Gastroesophageal sphincter (tissue), 4 donors: ENCODE measurements at places on chromosomes 4 and X. TPM values are rescaled to one million over a fixed set of nuclear protein-coding genes. Genes with fewer than 3 reads are reported as not detected.

MFAP3L gene
- 5.5 TPM for total RNA-seq

DNA sequence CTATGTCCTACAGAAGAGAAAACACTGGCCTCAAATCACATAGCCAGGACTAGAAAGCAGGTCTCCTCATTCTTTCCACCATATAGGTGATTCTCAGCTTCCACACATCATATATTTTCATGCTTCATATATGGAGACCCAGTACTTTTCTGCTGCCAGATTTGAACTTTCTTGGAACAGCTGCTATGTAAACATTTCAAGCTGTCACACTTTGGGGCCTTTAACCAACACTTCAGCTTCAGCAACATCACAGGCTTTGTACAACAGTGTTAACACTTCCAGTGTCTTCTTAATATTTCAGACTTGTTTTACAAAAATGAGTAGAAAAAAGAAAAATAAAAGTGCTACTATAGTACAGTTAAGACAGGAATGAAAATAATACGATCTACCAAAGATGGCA lies 12.6 kb downstream of the SH3RF1 start:
- ATAC-seq: no peak

GRCh38 chr4:102037566-102037965 lies 247.0 kb downstream of the BANK1 start:
- ATAC-seq: no peak

DNA sequence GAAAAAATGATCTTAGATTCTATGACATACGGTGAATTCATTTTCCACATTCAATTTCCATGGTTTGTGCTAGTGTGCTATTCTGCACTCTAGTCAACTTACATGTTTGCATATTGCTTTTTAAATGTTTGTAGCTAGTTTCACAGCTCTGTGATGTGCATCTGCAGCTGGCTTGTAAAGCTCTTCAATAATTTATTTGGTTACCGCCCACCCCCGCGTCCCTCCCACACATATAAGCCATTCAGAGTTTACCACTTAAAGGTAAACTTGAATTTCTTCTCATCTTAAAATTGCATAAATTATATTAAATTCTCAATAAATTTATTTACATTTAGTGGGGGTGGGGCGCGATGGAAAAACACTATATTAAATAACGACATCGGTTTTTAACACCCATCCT lies 291 bp upstream of the NBDY start:
- no peak for ATAC-seq

DNA sequence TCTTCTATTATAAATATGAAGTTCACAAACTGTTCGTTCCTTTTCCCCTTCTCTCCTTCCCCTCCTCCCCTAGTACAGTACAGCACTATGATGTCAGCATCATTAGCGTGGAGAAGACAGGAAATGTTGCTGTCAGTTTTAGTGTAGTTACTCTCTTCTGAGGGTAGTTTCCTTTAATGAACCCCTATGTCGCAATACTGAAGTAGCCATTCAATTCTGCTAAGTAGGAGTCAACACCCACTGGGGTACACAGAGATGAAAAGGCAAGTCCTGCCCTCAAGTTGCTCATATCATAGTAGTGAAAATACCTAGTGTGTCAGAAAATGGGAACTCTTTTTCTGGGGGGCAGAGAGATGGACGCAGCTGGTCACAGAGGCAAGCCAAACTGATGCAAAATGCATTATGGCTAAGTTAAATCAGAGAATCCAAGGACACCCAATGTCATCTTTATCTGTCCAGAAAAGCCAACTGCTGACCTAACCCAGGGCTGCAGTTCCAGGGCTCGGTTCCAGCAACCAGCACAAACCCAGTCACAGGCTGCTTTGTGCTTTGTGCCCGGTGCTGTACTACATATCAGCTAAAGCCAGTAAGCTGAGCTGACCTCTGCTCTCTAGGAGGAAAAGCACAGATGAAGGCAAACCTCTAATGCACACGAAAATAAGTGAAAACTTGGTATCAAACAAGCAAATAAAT lies 31.5 kb downstream of the GRIA3 start:
- no peak for ATAC-seq

DNA sequence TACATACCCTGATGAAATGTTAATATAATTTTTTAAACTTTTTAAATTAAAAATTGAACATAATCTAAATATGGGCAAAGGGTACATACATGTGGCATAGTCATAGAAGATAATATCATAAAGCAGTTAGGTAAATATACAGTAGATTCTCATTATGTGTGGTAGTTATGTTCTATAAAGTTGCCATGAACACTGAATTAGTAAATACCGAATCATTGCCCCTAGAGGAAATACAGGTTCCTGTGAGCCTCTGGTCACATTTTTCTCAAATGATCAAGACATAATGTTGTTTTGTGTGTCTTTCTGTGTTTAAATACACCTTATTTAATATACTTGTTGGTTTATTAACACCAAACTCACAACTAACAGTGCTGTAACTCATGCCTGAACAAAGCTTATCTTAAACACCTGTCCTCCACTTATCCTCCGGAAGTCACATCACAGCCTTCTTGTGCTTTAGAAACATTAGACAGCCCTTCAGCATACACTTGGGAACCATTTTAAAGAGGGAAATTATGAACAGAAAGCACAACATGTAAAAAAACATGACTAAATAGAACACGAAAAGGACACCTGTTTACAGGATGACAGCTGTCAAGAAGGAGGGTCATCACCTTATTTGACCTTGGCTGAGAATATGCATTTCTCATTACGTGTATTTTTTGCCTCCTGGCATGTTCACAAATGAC lies 169.4 kb upstream of the NAP1L5 start:
- no peak for ATAC-seq

UGT2B7 gene
- total RNA-seq: not detected

- no peak for ATAC-seq
Observed at GRCh38 chr4:89788206-89789072, 48.5 kb downstream of the SNCA start.

BANK1 gene
- 4.6 TPM for total RNA-seq

- ATAC-seq: no peak
Observed at GRCh38 chr4:154577324-154577723, 13.2 kb downstream of the FGA start.

GRCh38 chr4:95013236-95013635 lies 255.5 kb downstream of the BMPR1B start:
- no peak for ATAC-seq

DNA sequence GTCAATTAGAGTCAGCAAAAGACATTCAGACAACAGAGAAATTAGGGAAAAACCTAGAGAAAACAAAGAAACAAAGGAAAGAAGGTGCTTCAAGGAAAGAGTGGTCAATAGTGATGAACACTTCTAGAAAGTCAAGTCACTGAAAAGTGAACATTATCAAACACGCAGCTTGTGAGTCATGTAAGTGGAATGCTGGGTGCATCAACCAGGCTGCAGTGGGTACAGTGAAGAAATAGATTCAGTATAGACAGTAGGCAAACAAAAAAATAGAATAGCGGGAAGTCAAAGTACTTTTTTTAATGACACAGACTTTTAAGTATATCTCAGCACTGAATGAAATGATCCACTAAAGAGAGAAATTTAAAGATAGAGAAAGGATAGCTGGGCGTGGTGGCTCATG lies 245.8 kb downstream of the ARHGAP24 start:
- no peak for ATAC-seq

DNA sequence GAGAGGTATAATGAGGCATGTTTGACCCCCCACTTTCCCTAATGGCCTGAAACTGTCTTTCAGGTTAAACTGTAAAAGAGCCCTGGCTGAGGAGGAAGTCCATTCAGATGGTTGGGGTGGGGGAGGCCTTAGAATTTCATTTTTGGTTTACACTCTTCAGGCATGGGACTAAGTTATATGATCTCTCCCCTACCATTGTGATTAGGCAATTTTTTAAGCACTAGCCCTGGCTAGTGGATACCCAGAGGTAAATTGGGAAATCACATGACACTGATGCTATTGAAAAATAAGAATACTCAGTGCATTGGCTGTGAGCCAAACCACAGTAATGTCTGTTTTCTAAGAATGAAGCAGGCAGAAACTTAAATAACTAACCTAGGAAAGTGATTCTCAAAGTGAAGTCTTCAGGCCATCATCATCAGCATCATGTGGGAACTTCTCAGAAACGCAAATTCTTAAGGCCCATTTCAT lies 149.7 kb downstream of the RRAGB start:
- no peak for ATAC-seq

- ATAC-seq: no peak
Observed at GRCh38 chrX:80879143-80879542, 69.5 kb upstream of the BRWD3 start.
